RCC 7860 (cell line): ENCODE measurements at places on chromosomes 6 and 20.

GRCh38 chr6:130893277-130893676, 66.1 kb downstream of the SMLR1 start:
- no peak for DNase-seq

GRCh38 chr6:123830120-123830519, 26.5 kb downstream of the NKAIN2 start:
- no peak for DNase-seq

GRCh38 chr6:12598919-12599318, 117.6 kb upstream of the PHACTR1 start:
- no peak for DNase-seq

GRCh38 chr6:13478525-13478966, 8.9 kb downstream of the GFOD1 start:
- DNase-seq: no peak

GRCh38 chr20:18739751-18740166, 73.8 kb upstream of the SCP2D1 start:
- DNase-seq: no peak

GRCh38 chr6:16651871-16652270, 109.4 kb downstream of the ATXN1 start:
- DNase-seq: peak; percentile 44

- DNase-seq: no peak
Observed at GRCh38 chr6:154463573-154464419, 46.7 kb downstream of the CNKSR3 start.

DNA sequence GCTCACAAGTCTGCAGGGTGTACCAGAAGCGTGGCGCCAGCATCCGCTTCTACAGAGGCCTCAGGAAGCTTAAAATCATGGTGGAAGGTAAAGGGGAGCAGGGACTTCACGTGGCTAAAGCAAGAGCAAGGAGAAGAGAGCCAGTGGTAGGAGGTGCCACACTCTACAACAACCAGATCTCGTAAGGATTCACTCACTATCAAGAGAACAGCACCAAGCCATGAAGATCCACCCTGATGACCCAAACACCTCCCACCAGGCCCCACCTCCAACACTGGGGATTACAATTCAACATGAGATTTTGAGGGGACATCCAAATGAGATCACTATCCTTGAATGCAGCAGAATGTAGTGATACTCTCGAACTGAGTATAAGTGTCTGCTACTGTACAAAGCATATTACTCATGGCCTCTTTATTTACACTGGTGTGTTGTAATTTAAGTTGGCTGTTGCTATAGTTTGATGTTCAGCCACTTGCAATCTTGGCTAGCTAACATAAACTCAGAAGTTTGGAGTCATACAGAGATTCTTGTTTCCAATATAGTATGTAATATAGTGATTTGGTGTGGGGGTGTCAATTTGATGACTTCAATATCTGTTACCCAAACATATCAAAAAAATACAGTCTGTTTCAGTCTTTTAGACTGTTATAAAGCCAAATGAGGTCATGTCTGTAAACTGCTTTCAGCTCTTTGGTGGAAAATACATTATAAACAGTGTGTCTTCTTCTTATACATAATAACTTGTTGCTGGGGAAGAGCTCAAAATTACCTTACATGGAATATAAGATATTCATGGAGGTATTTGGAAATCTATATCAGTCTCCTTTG, 39.4 kb upstream of the MYLIP start:
- DNase-seq: no peak

GRCh38 chr6:132659082-132659481, at the start of gene TAAR1:
TAAR1 (minus strand) TSS chr6:132659182; CDS start chr6:132646003, 13,179 bp downstream.
- DNase-seq: no peak

- DNase-seq: peak; percentile 4
Observed at GRCh38 chr6:159692303-159693127, 526 bp downstream of the SOD2 start.

GRCh38 chr6:43986177-43986825, 141.0 kb downstream of the MRPL14 start:
- DNase-seq: no peak

DNA sequence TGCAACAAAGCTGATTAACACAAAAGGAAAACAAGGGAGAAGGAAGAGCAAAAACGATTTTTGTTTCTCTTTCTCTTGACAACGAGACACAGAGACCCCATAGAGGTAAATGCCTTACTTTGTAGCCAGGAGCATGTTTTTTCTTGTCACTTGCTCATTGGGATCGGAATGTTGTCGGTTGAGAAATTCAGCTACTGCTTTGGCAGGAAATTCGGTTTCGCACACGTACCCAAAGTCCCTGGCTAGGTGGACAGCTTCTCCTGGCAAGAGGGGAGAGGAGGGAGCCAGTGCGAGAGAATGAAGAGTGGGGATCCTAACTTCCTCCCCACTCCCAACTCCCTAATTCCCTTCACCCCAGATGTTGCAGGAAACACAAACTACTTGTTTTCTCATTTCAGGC, 14.5 kb downstream of the TFAP2A start:
- DNase-seq: no peak

- no peak for DNase-seq
Observed at GRCh38 chr6:53943395-53943794, 148.6 kb downstream of the LRRC1 start.

- DNase-seq: peak; percentile 11
Observed at GRCh38 chr6:108277831-108278230, 17.0 kb upstream of the SNX3 start.

DNA sequence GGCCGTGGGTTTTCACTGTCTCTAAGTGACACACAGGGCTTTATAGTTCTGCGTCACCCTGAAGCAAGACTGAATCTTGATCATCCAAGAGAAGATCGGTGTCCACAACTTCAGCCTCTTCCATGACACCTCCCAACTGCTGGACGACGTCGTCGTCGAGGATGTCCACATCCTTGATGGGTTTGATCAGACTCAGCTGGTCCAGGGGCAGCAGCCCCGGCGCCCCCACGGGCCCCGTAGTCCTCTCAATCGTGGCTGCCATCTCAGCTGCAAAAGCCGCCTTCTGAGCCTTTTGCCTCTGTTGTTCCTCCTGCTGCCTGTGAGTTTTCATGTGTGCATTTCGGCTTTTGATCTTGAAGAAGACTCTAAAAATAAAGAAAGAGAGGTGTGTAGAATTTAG, 10.6 kb upstream of the MRPS10 start:
- no peak for DNase-seq

DNA sequence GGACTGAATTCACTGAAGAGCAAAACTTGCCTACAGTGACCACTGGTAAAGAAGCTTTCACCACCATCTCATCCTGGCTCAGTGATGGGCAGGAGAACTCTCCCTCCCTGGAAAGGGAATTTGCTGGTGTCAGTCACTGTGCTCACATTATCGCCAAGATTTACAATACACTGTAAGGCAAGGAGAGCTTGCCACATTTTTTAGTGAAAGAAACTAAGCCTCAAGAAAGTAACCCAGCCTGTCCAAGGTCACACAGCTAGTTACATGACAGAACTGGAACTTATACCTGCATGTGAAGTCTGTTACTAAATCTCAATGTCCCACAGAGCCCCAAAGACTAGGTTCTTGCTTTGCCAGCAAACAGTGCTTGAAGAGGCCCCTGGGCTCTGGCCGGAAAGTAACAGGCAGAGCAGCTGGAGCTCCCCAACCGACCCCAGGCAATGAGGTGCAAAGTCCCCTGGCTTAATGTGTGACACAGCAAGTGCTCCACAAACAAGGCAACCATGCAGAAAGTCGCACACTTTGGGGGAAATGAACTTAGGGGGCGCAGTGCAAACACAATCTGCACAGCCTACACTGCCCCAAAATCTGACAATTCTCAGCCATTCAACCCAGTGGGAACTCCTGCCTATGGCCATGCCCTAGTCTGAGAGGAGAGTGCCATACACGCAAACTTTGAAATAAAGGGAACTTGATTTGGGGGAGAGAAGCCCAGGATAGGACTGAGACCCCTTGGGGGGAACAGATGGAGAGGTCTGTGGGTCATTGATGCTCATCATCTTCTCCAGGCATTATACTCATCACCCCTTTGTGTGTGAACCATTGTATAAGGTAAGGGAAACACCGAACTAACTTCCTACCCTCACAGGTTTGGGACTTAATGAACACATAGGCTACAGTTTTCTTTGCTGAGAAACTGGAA, 1.9 kb downstream of the BCL2L1 start:
- peak; percentile 31 for DNase-seq

DNA sequence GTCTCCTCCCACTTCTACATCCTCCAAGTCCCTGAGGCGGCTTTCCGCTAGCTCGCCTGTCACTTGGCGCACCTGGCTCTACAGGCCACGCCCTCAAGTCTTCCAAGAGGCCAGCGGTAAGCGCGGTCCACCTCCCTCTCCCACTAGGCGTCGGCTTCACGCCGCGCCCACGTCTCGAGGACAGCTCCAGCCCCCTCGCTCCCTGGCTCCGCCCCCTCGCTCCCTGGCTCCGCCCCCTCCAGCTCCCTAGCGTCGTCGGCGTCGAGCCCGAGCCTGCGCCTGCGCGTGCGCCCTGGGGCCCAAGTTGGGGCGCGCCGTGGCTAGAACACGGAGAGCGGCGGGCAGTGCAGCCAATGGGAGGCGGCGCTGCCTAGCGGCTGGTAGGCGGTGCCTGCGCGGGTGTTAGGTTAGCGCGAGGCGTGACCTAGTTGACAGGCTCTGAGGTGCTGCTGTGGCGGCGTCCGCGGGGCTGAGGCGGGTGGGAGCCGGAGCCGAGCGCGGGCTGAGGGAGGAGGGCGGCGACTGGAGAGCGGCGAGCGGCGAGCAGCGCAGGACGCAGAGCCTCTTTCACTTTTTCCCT, at the start of gene MACROD2:
Gene MACROD2 (plus strand): TSS at position 431 of the 580 bp plus-strand sequence.
- peak; percentile 51 for DNase-seq
